ENCODE measurements at places on chromosomes 4 and X.

- no peak for DNase-seq
Observed at GRCh38 chrX:15515931-15516330, 15.3 kb downstream of the BMX start.

DNA sequence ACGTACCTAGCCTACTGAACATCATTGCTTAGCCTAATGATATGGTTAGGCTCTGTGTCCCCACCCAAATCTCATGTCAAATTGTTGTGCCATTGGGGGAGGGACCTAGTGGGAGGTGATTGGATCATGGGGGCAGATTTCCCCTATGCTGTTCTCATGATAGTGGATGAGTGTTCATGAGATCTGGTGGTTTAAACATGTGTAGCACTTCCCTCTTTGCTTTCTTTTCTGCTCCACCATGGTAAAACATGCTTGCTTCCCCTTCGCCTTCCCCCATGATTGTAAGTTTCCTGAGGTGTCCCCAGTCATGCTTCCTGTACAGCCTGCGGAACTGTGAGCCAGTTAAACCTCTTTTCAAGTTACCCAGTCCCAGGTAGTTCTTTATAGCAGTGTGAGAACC lies 102.6 kb downstream of the RAPGEF2 start:
- no peak for DNase-seq

GRCh38 chrX:39766085-39766726 lies 331.6 kb downstream of the BCOR start:
- no peak for DNase-seq

GRCh38 chrX:111581086-111581485 lies 69.6 kb downstream of the SERTM2 start:
- DNase-seq: no peak

DNA sequence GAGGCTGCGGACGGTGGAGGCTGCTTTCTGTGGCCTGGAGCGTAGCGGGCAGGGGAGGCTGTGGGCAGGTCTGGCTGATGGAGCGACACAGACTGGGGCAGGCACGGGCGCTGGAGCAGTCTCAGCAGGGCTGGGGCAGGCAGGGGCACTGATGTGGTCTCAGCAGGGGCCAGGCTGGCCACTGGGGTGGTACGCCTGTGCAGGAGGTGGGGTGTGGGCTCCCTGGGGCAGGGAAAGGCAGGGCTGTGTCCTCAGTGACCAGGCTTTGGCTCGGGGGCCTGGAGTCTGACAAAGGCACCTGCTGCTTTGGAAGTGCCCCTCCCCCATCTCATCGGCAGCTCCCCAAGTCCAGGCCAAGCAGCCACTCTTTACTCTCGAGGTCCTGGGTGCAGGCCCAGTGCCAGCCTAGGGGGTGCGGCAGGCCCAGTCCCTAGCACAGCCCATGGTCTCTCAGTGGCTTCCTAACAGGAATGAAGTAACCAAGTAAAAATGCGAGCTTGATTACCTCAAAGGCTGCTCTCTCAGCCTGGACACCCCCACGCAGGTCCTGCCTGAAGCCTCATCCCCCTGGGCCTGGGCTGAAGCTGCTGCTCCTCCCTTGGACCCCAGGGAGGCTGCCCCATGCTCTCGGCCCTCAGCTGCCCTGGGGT lies 55.5 kb downstream of the ADRA2C start:
- no peak for DNase-seq

DNA sequence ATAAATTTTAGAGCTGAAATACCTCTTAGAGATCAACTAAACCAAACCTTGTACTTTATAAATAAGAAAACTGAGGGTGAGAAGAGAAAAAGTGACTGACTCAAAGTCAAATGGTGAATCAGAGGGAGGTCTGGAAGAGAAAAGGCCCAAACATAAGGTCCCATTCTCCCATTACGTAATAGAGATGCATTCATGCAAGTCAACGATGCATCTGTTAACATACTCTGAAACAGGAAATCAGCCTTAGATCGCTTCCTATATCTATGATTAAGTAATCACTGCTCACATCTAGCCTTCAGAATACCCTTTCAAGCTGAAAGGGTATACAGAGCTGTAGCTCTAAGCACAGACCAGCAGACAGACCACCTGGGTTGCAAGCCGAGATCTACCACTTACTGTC lies 6.5 kb downstream of the RNF150 start:
- DNase-seq: no peak

DNA sequence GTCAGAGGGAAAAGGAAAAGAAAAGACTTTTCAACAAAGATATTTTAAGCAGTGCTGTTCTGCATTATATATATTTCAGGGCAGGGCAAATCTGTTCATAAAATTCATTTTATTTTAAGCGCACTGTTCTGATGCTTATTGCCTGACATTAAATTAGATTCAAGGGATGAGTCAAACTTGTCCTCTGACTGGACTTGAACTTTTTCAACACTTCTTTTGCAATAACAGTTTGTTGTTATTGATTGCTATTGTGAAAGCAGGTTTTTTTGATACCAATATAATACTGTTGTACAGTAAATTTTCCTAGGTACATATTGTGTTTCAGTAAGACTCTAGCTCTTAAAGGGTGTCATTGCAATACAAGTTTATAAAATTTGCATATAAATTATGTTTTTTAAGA lies 481.3 kb downstream of the NAF1 start:
- DNase-seq: no peak

GRCh38 chr4:184740980-184741391 lies 7.1 kb upstream of the CENPU start:
- no peak for DNase-seq

- no peak for DNase-seq
Observed at GRCh38 chrX:72262077-72262476, 15.0 kb downstream of the RPS4X start.

DNA sequence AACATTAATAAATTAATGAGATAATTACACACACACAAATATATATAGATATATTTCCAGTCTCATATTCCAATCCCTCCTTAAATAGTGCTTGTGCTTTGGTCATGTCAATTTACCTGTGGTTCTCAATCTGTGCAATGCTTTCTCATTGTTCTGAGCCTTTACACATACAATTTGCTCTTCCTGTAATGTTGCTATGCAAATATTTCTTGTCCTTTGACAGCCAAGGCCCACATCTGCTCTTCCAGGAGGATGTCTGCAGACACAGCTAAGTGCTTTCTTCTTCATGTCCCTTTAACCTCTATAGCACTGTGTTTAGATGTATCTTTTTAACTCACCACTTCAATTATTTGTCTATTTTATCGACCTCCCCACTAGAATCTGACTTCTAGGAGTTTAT lies 67.3 kb upstream of the RAPGEF2 start:
- DNase-seq: no peak

GRCh38 chr4:76708971-76709771 lies 188.8 kb downstream of the SOWAHB start:
- DNase-seq: no peak

- no peak for DNase-seq
Observed at GRCh38 chr4:188270273-188271069, 131.2 kb downstream of the TRIML1 start.

DNA sequence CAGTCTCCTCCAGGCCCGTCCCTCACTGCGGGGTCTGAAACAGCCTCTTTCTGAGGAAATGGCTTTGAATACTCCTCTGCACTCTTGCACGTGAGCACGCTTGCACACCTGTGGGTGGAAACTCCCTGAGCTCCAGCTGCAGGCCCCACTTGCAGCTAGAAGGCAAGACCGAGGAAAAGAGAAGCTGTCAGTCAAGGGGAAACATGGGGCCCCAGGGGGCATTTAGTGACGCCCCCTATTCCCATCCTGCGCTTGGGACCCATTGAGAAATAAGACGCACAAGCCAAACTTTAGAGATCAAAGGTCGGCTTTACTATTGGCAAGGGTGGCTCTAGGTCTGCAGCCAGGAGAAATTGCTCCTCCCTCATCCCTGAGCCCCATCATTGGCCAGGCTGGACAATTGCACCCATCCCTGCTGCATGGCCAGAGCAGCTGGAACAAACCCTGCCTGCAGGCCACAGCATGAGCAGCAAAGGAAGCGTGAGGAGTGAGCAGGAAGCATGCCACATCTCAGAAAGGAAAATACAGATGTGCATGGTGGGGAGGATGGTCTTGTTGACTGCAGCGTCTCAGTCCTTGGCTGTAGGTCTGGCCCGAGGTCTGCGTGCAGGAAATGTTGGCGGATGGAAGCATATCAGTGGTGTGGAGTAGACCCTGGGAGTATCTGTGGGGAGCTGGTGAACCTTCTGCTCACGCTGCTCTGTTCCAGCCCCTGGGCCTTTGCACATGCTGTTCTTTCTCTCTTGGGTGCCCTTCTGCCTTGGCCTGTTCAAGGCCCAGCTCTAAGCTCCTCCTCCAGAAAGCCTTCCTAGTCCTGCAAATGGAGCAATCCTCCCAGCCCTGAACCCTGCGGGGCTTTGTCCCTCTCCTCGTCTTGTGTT lies 93.9 kb downstream of the PSAPL1 start:
- no peak for DNase-seq

- no peak for DNase-seq
Observed at GRCh38 chrX:150761819-150762216, 68.6 kb downstream of the MTMR1 start.

DNA sequence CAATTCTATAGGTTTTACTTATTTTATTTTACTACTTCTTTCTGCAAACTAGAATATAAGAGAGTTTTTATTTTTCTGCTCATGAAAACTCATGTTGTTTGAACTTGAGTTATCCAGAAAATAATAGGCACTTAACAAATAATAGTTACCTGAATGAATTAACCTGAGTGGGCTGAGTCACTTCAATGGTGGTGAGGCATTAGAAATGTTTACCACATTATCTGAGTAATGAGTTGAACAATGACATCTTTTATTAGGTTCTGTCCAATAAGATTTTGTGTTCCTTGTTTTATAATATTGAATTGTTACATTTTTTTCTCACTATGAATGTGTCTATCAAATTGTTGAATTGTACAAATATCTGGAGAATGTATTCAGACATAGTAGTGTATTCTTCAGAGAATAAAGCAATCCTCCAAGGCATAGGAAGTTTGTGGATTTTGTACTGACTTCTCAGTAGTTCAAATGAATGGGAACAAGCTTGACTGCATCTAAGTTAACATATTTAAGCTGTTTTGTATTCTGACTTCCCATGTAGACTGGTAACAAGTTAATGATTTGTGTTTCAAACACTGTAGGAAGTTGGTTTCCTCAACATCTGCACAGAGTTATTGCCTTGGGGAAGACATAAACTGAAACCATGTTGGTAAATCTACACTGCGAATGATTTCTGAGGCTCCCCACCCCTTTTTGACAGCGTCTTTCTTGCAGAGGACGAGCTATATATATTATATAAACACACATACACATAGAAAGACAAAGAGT lies 1808.9 kb upstream of the TENM3 start:
- no peak for DNase-seq

GRCh38 chr4:16125571-16126445 lies 42.0 kb upstream of the PROM1 start:
- DNase-seq: no peak

DNA sequence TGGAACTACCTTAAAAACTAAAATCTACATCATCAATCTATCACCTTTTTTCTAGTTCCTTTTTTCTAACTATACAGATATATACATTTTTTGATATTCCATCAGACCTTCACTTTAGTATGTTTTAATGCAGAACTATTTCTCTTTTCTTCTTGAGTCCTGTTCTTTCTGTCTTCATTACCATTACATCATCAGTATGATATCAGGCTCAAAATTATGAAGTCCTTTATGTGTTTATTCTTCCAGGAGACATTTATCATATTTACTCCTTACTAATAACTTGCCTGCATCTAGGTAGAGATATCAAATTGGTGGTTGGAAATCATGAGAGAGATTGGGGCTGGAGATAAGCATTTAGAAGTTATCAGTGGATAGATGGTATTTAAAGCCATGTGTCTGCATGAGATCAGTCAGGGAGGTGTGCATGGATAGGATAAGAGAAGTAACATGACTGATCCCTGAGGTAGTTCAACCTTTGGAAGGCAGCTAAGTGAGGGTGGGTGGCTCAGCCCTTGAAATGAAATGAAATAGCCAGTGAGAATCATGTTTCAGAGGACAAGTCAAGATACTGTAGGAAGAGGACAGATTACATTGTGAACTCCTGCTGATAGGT lies 43.1 kb downstream of the MRPL1 start:
- no peak for DNase-seq

DNA sequence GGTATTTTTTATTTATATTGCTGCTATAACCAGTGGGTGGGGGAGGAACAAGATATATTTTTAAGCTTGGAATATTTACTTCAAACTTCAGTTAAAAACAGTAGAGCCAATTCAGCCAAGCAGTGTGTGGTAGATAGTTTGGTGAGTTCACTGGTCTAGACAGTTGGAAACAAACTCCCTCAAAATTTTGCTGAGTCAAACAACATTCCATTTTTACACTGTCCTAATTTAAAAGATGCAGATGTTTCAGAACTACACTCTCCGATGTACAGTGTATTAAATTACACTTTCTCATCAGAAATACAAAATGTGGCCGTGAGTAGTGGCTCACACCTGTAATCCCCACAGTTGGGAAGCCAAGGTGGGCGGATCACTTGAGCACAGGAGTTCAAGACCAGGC lies 23.3 kb downstream of the PRKX start:
- no peak for DNase-seq

GRCh38 chrX:45056428-45057145 lies 144.1 kb downstream of the DIPK2B start:
- no peak for DNase-seq

- no peak for DNase-seq
Observed at GRCh38 chr4:77007358-77008230, 58.0 kb downstream of the SEPTIN11 start.

DNA sequence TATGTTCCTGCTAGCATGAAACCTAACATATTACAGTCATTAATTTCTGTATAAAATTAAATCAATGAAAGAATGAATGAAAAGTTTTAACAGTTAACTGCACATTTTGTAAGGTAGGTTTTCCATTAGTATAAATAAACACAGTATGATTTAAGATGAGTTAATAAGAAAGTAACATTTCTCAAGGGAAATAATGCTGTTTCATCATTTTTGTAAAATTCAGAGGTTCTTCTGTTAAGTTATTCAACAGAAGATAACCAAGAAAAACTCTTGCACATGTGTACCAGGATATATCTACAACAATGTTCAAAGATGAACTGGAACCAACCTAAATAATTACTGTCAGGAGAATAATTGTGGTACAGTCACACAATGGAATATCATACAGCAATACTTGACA lies 88.6 kb downstream of the NEK1 start:
- no peak for DNase-seq

- DNase-seq: no peak
Observed at GRCh38 chr4:128688846-128689437, 120.6 kb upstream of the JADE1 start.

- DNase-seq: no peak
Observed at GRCh38 chrX:2243913-2244460, 256.8 kb downstream of the DHRSX start.
